ENCODE measurements at places on chromosomes 2 and 18. TPM values are rescaled to one million over a fixed set of nuclear protein-coding genes. Genes with fewer than 3 reads are reported as not detected.

Gene FAM124B
- polyA plus RNA-seq = 0.80 TPM

Gene POTEE
- 6.5 TPM for polyA plus RNA-seq

Gene IL1F10
- polyA plus RNA-seq = not detected

Gene MSTN
- polyA plus RNA-seq = 0.76 TPM

Gene MAPK4
- polyA plus RNA-seq = 9.3 TPM

Gene CIB4
- polyA plus RNA-seq = 30.6 TPM

Gene MEIS1
- polyA plus RNA-seq = 13.5 TPM

Gene SIX2
- 1.1 TPM for polyA plus RNA-seq

Gene EDAR
- 0.30 TPM for polyA plus RNA-seq

Gene PID1
- polyA plus RNA-seq = 14.8 TPM

Gene CRYGD
- 2.5 TPM for polyA plus RNA-seq

Gene RNF181
- polyA plus RNA-seq = 189 TPM

Gene CCDC138
- 15.7 TPM for polyA plus RNA-seq

Gene PRSS56
- 0.86 TPM for polyA plus RNA-seq

Gene TNFRSF11A
- 3.3 TPM for polyA plus RNA-seq

Gene MTX2
- polyA plus RNA-seq = 155 TPM

Gene EMX1
- polyA plus RNA-seq = 4.5 TPM

Gene UGT1A4
- 0.25 TPM for polyA plus RNA-seq

Gene STEAP3
- polyA plus RNA-seq = 5.6 TPM

Gene CABYR
- polyA plus RNA-seq = 554 TPM

Gene CCDC74B
- polyA plus RNA-seq = 140 TPM

Gene FAM110C
- polyA plus RNA-seq = 8.5 TPM

Gene MLPH
- 5.5 TPM for polyA plus RNA-seq

Gene LINC00305
- polyA plus RNA-seq = 13.2 TPM

Gene CMPK2
- 11.1 TPM for polyA plus RNA-seq

Gene SKA1
- 11.9 TPM for polyA plus RNA-seq

Gene RAX
- not detected for polyA plus RNA-seq

Gene SANBR
- 9.4 TPM for polyA plus RNA-seq

Gene MOGAT1
- not detected for polyA plus RNA-seq

Gene C2orf78
- 11.6 TPM for polyA plus RNA-seq

Gene PSMA8
- 36.1 TPM for polyA plus RNA-seq

Gene C1QL2
- not detected for polyA plus RNA-seq

Gene ARMC9
- 35.0 TPM for polyA plus RNA-seq

Gene CLHC1
- 21.2 TPM for polyA plus RNA-seq

Gene DNAJC5G
- 65.0 TPM for polyA plus RNA-seq

Gene TUBA4B
- 1.6 TPM for polyA plus RNA-seq

Gene FARP2
- polyA plus RNA-seq = 69.8 TPM

Gene BMP10
- 0.26 TPM for polyA plus RNA-seq

Gene PJVK
- 61.3 TPM for polyA plus RNA-seq

Gene FBXO15
- polyA plus RNA-seq = 46.0 TPM

Gene TXNDC9
- 29.2 TPM for polyA plus RNA-seq

Gene SKOR2
- polyA plus RNA-seq = 0.59 TPM

Gene DTNA
- 18.9 TPM for polyA plus RNA-seq

Gene CERKL
- polyA plus RNA-seq = 0.62 TPM

Gene MYOM1
- polyA plus RNA-seq = 16.9 TPM

Gene VIT
- 7.2 TPM for polyA plus RNA-seq

Gene LRPPRC
- polyA plus RNA-seq = 65.7 TPM

Gene TMEM37
- 9.0 TPM for polyA plus RNA-seq

Gene BOLL
- 256 TPM for polyA plus RNA-seq

Gene SP140L
- polyA plus RNA-seq = 7.2 TPM

Gene SIX3
- polyA plus RNA-seq = 0.20 TPM

Gene AP1S3
- polyA plus RNA-seq = 2.6 TPM

Gene KCNK3
- 1.5 TPM for polyA plus RNA-seq

Gene KLHL14
- polyA plus RNA-seq = 2.7 TPM

Gene CRACDL
- 8.4 TPM for polyA plus RNA-seq

Gene ASB18
- 0.67 TPM for polyA plus RNA-seq

Gene TXNDC2
- 212 TPM for polyA plus RNA-seq

Gene SULT1C4
- polyA plus RNA-seq = 1.1 TPM

Gene DSG1
- 5.4 TPM for polyA plus RNA-seq
